Fibroblast of skin of left quadriceps (primary cell): ENCODE measurements at places on chromosomes 7 and 10.
A peak's percentile ranks its signal among the peaks of the same experiment; 100 is the strongest.

GRCh38 chr7:158141806-158142518 is 445.7 kb downstream of the PTPRN2 start:
- no peak for DNase-seq

DNA sequence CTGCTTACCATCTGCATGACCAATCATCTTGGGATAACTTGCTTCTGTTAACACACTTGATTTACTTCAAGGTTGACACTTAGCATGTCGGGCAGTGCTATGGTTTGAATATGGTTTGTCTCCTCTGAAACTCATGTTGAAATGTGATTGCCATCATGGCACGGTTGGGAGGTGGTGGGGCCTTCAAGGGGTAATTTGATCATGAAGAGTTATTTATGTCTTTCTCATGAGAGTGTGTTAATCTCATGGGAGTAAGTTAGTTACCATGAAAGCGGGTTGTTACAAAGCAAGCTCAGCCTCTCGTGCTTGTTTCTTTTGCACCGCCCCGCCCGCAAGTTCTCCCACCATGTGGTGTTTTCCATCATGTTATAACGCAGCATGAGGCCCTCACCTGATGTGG is 163.6 kb downstream of the DOCK4 start:
- no peak for DNase-seq

DNA sequence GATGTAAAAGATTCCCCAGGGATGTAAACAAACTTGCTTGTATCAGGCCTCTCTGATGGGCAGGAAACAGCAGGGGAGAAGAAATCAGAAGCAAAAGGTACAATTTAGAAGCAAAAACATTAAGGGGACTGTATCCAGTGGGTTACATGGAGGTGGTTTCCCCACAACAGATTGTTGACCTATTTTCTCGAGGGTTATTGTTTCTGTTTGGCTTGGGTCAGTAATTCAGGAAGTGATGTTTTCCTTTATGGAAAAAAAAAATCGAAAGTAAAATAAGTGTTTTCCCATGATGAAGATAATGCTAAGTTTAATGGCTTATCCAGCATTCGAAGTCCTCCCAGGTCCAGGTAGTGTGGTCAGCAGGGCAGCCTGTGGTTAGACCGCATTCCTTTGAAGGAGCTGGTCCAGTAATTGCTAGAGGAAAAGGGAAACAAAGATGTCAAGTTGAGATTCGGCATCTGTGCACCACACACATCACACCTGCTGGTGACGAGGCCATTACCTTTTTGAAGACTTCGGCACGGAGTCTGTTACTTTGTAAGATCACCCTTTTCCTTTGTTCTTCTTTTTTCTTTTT is 37.3 kb upstream of the ADAM12 start:
- no peak for DNase-seq

DNA sequence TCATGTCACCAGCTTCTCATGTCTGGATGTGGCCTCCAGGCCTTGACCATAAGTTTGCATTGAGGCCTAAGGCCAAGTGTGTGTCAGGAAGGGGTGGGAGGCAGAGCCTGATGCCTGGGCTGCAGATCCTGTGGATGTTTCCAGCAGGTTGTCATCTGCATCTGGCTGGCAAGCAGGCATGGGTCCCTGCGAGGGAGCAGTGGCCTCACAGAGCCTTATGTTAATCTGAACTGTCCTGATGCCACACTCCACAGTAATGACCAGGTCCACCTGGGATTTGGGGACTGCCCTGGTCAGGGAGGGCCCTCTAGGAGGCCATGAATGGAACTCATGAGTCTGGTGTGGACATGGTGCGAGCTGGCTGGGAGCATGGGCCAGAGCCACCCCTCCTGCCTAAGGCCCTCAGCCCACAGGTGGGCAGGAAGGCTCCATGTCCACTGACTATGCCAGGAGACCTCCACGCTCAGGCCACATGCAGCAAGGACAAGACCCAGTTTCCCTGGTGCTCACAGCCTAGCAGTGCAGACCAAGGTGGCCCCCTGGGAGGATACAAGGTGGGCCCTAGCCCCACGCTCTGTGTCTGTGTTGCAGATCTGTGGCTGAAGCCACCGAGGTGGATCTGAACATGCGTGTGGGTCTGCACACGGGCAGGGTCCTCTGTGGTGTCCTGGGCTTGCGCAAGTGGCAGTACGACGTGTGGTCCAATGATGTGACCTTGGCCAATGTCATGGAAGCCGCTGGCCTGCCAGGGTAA is 83.1 kb downstream of the ADCY1 start:
- DNase-seq = no peak

GRCh38 chr7:155788616-155789000 is 23.7 kb downstream of the SHH start:
- DNase-seq = no peak

DNA sequence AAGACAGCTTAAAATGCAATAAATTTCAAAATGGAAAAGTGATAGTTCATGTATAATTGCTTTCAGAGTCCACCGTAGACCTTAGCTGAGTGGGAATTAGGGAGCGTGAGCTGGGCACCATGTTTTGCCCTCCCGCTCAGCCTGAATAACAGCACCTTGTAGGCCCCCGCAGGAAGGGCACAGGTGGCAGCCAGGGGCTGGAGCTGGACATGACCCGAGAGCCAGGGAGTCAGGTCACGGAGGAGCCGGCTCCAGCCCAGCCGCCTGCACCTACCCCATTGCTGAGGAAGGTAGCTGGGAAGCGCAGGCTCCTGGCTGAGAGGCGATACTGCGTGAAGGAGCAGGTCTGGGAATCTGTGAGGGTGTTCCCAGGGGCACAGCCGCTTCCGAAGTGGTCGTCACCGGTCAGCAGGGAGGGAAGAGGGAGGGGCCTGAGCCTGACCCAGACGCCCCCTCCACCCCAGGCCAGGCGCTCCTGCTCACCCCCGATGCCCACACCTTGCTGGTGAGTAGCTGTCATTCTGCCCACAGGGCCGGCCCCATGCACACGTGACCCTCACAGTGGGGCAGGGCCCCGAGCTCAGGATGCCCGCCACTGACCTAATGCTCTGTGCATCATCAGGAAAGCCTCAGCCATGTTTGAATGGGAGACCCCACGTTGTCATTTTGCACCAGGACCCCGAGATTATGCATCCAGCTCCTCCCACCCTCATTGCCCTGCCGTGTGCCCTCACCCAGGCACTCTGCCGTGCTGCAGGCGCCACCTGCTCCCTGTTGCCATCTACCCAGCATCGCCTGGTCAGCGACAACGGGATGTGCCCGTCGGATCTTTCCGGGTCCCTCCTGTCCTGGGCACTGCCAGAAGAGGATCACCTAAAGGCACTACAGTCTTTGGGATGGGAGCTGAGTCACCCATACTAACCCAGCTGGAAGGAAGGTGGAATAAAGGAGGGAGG is 129.2 kb upstream of the TCERG1L start:
- no peak for DNase-seq

DNA sequence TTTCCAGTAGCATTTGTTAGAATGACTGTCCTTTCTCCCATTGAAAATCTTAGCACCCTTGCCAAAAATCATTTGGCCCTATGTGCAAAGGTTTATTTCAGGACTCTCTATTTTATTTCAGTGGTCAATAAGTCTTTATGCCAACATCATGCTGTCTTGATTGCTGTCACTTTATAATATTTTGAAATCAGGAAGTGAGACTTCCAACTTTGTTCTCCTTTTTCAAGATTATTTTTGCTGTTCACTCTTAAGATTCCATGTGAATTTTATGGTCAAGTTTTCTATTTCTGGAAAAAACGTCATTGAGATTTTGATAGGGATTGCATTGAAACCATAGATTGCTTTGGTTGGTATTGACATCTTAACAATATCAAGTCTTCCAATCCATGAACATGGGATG is 65.1 kb downstream of the PAXIP1 start:
- no peak for DNase-seq

DNA sequence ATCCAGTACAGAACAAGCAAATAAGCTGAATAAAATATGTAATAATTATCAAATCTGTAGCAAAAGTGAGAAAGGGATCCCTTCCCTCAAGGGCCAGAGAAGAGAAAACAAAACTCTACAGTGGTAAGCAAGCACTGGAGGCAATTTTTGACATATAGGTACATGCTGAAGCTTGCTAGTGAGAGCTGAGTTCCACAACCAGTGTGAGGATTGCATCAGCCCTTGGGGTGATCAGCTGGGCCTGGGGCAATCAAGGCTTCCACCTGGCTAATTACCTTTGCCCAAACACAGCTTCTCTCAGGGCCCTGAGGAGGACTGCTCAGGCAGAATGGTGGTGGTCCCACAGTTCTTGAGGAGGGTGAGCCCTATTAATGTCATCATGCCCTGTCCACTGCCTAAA is 134.4 kb upstream of the DLX6 start:
- no peak for DNase-seq

DNA sequence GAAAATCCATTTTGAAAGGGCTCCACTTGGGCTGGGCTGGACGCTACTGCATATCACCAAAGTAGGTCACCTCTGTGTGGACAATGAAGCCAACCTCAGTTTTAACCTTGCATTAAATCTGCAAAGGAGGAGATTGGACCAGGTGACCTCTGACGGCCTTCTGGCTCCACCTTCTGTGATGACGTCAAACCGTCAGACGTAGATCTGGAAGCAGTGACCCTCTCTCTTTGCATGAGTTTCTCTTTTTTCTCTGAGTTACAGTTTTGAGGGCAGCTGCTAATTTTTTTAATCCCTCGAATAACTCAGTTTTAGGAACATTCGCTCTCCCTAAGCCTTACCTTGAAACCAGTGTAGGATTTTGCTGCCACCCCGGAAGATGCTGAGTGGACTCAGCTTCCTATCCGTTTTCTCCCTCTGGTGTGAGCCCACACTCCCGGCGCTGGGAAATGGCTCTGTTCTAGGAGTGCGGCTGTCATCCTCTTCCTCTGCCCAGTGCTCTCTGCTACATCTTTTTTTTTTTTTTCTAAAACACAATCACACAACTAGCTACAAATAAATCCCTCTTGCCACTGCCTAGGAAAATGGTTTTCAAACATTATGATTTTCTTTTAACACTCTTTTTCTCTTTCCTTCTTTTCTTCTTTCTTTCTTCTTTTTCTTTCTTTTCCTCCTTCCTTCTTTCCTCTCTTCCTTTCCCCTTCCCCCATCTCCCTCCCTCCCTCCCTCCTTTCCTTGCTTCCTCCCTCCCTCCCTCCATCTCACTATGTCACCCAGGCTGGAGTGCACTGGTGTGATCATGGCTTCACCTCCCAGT is 27.7 kb upstream of the NMT2 start:
- DNase-seq = no peak

- no peak for DNase-seq
Observed at GRCh38 chr7:5646846-5647245, 134.6 kb downstream of the RNF216 start.

DNA sequence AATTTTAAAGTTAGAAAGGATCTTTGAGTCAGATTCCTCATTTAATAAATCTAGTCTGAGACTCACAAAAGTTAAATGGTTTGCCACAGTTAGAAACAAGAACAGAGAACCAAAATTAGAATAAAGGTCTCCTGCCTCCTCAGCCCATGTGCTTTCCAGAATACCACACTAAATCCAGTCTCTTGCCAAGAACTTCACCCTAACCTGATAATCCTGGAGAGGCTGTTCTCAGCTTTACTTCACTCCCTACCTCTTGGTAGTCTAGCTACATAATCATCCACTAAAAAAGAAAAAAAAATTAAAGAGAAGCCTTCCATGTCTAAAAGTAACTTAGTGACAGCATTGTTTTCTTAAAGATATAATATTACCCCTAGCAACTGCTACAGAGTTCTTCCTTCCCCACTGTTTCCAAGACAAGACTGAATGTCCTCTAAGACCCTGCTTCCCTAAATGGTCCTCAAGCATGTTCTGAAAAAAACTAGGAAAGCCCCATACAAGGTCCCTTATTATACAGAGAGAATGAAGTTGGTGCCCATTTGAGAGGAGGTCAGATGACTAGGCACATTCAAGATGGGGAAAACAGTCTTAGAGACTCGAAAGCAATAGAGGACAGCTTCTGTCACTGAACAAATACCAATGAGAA is 56.8 kb downstream of the ZNF438 start:
- DNase-seq = no peak

DNA sequence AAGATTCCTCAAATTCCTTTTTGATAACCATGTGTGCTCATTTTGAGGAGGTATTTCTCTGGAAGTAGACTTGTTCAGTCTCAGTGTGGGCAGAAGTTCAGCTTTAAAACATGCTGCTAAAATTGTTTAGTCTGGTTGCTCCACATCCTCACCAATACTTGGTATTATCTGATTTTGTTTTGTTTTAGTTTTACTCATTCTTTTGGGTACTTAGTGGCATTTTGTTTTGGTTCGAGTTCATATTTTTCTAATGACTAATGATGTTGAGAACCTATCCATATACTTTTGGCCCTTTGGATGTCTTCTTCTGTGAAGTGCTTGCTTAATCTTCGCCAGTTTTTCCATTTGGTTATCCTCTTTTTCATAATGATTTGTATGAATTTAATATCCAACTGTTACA is 694.2 kb upstream of the FZD8 start:
- DNase-seq = no peak

DNA sequence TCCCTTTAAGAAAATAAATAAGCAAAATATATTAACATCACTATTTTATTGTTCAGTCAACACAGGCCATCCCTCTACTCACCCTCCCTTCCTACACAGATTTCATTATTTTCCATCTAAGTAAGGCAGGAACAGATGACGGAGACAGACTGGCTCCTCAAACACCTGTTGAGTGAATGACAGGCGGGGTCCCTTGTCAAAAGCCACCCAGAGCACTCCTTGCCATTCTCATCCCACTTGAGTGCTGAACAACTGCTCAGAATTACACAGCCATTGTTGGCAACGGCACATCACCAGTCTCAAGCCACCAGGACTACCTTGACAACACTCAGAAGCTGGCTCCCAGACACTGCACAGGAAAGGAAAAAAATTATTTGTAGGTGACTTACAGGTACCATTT is 3.3 kb downstream of the GRB10 start:
- no peak for DNase-seq

- no peak for DNase-seq
Observed at GRCh38 chr7:31044529-31044928, 7.6 kb upstream of the ADCYAP1R1 start.

DNA sequence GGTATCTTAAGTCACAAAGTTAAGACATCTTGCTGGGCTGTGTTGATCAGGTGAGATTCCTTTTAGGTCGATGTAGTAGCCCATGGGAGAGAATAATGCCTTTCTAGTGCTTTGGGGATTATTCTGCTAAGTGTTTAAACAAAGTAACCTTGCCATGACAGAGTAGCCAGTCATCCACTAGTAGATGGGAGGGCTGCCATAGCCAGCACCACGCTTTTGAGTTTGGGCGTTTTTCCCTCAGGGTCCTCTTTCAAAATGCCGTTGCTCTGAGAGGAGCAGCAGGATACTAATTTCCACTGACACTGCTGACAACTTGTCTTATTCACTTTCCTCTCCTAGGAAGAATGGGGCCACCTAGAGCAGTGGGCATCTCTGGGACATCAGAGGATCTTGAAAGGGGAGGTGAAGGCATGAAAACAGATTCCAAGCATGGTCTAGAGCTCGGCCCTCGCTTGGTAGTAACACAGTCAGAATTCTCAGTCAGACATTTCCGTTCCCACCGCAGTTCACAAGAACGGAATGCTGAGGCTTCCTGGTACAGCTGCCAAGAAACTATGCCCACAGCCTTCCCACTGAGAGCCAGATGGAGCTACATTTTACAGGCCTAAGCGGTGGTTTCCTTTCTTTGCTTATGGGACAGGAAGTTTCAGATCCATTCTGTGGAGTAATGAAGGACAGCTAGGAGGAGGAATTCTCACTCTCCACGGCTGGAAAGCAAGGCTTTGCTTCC is 15.3 kb upstream of the RSU1 start:
- peak; percentile 91 for DNase-seq

- no peak for DNase-seq
Observed at GRCh38 chr10:74586088-74586585, 240.3 kb upstream of the KAT6B start.
